Stimulated activated CD8-positive, alpha-beta memory T cell treated with anti-CD3 and anti-CD28 coated beads, Interleukin-2, amount 100 ng/mL, for 48 hours (primary cell): ENCODE measurements at places on chromosomes 16 and 17.

DNA sequence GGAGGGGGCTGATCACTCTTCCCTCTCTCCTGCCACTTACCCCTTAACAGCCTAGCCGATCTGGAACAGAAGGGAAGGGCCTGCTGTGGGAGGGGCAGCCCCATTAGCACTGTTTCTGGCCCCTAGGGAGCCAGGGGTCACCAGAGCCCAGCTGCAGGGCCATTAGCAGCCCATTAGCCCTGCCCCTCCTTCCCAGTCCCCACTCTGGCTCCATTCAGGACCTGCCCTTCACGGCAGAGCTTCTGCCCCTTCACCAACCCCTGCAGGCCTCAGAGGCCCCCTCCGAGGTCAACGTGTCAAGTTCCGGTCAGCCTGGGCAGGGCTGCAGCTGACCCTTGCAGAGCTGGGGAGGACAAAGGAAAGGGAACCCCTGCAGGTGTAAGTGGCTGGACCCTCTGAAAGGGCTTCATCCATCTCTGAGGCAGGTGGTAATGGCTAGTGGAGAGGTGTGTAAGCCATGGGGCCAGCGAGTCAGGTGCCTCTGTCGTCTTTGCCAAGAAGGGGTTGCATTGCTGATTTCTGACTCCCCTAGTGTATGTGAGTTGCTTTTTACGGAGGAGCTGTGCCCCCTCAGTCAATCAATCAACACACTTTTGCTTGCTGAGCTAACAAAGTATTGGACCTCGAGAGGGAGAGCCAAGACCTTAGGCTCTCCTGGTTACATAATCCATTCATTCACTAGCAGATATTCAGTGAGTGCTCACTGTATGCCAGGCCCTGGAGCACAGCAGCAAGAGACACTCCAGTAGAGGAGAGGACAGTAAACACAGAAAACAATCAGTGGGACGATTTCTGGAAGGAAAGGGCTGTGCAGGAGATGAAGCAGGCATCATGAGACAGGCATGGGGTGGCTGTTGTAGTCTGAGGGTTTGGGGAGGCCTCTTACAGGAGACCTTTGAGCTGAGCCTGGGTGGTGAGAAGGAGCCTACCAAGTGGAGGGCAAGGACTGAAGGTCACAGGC, 18.2 kb upstream of the KCNJ12 start:
- no peak for DNase-seq

- DNase-seq: no peak
Measured at GRCh38 chr17:44352828-44353671, 7.9 kb downstream of the GRN start.

- no peak for DNase-seq
Measured at GRCh38 chr16:81838794-81839193, 59.7 kb downstream of the PLCG2 start.

GRCh38 chr16:89748921-89749320, 27.6 kb downstream of the ZNF276 start:
- DNase-seq: no peak

GRCh38 chr17:63285551-63285950, 160.6 kb downstream of the CYB561 start:
- DNase-seq: no peak

- no peak for DNase-seq
Measured at GRCh38 chr16:30173054-30173453, 10.3 kb upstream of the CORO1A start.

GRCh38 chr16:67372664-67373063, 20.6 kb downstream of the TPPP3 start:
- no peak for DNase-seq

DNA sequence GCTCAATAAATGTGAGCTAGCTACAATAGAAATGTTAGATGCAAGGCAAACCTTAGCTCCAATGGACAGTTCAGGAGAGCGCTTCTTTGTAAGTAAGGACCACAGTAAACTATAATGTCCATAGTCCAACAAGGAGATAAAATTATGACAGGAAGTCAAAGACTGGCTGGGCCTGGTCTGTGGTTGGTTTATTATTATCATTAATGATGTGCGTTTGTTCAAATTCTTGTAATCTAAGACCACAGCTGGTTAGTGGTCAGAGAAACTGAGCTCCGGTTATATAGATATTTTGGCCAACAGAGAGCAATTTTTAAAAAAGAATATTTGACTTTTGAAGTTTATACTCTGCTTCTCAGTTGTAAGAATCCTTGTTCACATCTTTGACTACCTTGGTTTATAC, 4.7 kb upstream of the CMTM2 start:
- DNase-seq: no peak

GRCh38 chr17:6476810-6477179, 32.5 kb downstream of the PIMREG start:
- DNase-seq: no peak

DNA sequence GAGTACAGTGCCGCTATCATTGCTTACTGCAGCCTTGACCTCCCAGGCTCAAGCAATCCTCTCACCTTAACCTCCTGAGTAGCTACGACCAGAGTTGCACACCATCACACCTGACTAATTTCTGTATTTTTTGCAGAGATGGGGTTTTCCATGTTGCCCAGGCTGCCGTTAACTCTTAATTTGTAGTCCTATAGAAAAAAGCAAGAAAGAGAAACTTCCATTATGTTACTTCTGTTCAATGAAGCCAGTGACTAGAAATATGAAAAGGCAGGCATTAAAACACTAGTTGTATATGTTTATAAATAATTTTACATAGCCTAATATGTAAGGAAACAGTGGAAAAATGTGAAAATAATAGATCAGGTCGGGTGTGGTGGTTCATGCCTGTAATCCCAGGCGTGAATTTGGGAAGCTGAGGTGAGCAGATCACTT, 9.7 kb downstream of the RAD51C start:
- DNase-seq: no peak

DNA sequence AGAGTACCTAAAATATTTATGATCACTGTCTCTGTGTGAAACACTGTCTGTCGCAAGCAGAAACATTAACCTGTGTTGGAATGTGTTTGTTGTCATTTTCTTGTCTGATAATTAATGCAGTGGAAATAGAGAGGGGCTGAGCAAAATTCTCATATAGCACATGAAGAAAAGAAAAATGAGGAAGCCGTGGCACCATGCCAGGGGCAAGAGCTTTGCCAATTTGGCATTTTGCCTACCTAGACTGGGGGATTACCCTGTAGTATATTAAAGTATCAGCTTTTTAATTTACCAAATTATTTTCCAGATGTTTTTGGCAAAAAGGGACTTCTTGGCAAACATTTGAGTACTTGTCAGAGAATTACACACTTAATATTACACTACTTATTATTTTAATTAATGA, 1326.6 kb upstream of the GOT2 start:
- no peak for DNase-seq

- DNase-seq: no peak
Measured at GRCh38 chr17:1462164-1463112, 6.4 kb upstream of the CRK start.

DNA sequence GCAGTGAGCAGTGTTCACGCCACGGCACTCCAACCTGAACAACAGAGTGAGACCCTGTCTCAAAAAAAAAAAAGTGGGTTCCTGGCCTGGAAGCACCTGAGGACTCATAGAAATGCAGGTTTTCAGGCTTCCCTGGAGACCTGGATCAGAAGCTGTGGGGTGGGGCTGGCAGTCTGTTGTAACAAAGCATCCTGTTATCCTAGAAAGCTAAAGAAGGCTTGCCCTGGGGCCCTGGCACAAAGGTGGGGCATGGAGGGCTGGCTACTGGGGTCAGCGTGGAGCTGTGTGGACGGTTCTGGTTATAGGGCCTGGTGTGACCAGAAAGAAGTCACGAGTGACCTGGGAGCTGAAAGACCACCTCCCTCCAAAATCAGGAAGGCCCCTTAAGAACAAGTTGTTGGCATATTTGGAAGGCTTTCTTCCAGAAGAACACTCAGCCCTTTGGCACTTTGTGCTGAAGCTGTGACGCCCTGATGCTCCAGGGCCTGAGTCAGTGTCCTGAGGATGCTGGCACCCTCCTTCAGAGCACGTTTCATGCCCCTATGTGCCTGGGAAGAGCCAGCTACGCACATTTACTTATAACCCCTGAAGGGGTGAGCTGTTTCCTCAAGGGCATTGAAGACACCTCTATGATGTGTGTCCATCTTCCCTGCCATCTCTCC, 6.2 kb downstream of the CRISPLD2 start:
- no peak for DNase-seq

DNA sequence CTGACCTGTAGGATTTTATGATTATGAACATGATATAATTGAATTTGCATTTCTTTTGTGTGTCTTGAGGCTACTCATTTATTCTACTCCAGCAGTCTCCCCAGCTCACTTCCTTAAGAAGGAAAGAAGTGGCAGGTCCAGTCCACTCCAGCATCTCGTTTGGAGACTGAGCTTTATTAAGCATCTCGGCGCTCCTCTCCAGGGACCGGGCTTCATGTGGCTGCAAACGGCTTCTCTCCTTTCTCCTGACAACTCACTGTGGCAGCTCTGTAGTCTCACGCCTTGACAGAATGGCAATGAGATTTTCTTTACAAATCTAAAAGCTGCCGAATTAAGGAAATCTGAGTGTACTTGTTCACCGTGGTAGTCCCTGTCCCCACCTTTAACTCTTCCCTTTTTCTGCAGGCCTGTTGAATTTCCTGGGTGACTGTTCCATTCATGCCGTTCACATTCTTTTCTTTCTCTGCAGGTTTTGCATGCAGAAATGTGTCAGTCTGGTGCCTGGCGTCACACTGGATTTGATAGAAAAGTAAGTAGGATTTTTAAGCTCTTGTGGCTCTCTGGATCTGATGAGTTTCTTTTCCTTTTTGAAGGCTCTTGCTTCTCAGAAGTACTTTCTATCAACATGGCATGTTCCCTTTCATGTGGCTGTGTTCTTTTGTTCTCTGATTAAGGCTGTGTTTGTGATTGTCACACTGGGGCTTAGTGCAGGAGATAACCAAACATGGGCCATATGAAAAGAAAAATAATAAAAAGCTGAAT, 200.5 kb upstream of the CHMP6 start:
- DNase-seq: no peak

DNA sequence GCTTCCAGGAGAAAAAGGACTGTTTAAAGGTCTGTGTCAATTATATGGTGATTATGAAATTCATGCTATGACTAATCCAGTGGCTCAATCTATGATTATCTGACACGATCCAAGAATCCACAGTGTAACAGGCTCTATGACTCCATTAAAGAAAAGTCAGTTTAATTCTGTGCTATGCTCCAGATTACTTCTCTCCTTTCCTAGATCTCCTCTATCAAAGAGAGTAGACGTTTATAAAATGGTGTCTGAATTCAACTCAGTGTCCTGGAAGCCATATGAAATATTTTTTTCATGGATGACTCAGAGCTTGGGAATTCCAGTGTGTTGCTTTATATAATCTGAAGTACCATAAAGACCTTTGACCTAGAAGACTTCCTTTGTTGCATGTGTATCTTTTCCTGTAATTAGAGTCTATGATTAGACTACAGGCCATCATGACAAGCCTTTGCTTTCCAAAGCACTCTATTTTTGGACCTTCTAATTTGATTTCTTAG, 27.0 kb upstream of the NF1 start:
- DNase-seq: no peak

- DNase-seq: no peak
Measured at GRCh38 chr17:6695565-6695964, 17.6 kb downstream of the SLC13A5 start.

DNA sequence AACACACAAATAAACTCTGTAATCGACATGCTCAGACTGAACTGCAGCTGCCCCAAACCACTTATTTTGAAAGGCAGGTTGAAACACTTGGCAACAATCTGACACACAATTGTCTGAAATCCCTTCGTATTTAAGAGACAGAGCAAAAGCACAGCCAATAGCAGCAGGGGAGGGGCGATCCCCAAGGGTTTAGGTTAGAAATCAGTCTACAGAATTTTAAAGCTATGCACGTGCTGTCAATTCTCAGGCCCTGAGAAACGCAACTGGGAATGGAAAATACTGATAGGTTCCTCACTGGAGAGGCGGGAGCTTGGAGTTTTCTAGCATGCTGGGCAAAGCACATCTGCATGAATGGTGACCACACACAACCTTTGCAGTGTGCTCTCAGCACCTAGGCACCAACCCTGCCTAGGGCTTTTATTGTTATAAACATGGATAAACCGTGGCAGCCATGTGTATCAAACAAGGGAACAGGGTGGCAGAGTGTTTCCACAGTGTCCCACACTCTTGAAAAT, 168.0 kb downstream of the AATF start:
- DNase-seq: no peak

DNA sequence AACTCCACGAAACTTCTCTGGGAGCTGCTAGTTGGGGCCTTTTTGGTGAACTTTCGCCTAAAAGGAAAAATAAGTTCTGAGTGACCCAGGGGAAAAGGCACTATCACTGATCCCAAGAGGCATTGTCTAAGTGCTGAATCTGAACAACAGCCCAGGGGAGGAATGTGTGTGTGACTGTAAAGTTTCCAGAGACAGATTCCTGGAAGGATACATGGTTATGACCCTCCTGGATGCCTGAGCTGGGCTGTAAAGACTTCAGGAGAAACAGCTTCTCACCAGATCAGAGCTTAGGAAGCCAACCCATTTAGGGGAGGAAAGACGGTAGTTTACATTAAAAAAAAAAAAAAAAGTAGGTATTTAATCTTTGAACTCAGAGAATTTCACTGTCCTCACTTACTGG, 20.2 kb downstream of the HIGD1B start:
- DNase-seq: no peak

- DNase-seq: no peak
Measured at GRCh38 chr17:28975646-28976045, 24.3 kb upstream of the PHF12 start.

- DNase-seq: no peak
Measured at GRCh38 chr17:37174205-37174604, 201.6 kb upstream of the C17orf78 start.

DNA sequence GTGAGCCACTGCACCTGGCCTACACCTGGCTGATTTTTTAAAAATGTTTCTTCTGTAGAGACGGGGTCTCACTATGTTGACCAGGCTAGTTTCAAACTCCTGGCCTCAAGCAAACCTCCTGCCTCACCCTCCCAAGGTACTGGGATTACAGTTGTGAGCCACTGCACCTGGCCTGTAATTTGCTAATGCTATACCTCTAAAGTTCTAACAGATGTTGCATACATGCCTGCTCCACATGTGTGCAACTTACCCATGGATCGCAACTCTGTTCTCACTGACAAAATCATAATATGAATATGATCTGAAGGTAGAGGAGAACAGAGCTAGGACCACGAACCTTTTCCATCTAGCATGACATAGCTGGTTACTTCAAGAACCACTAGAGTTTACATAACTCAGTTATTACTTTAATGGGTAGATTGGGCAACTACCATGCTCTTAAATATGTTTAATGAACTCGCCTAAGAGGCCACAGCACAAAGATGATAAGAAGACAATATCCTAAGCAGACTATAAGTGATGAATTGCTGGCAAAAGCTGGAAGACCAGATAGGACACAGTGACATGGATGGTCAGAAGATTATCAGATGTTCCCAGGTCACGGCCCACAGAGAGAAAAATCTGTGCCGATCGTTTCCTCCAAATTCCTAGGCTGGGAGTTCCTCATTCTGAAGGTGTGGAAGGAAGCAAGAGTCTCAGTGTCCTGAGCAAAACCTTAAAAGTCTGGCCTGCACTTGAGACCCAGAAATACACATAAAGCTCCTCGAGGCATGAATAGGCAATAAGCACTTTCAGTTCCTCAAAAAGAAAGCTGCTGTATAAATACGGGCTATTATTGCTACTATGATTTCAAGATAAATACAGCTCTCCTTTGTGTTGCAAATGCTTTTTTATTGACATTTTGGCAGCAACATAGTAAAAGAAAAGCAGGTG, 53.6 kb upstream of the ICAM2 start:
- DNase-seq: no peak
